Activated CD8-positive, alpha-beta memory T cell treated with anti-CD3 and anti-CD28 coated beads, Interleukin-2, amount 50 U/mL, for 48 hours (primary cell): ENCODE measurements at places on chromosomes 13 and 19.

GRCh38 chr19:32866061-32866460, 3.5 kb downstream of the SLC7A9 start:
- no peak for DNase-seq

DNA sequence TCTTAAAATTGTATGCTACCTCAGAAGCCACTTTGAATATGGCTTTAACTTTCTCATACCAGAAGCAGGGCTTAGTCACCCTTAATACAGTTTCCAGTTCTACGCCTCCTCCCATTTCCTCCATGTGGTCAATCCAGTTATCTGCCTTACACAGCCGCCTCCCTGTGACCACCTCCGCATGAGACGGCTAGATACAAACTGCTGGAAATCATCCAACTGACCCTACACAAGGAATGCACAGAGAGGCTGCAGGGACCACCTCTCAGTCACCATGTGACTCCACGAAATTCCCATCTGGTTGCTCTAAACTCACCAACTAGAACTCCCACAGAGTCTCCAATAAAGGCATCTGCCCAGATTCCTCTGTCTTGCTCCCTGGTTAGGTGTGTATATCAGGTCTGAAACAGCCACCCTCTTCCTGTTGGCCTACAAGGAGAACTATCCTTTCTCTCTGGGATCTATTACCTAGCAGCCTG, 6.8 kb downstream of the ZNF564 start:
- DNase-seq, result no peak

- no peak for DNase-seq
Observed at GRCh38 chr13:69955271-69955670, 152.4 kb upstream of the ATXN8OS start.

DNA sequence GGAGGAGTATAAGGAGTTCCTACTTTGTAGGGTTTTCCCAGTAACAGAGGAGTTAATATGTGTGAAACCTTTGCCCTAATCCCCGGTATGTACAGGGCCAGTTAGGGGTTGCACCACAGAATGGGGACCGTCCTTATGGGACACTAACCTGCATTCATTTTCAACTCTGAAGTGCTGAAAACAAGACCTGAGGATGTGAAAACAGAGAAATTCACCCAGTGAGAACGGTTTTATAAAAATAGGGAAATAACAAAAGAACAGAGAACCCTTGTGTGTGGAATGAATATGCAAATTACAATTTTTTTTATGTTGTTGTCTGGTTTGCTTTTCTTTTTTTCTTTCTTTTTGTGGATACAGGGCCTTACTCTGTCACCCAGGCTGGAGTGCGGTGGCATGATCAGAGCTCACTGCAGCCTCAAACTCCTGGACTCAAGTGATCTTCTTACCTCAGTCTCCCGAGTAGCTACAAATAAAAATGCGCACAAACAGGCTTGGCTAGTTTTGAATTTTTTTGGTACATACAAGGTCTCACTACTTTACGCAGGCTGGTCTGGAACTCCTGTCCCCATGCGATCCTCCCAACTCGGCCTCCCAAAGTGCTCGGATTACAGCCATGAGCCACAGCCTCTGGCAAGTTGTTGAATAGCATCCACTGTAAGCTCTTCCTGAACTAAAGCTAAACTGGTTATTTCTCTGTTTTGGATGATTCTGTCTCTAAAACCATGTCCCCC, 10.6 kb downstream of the CLC start:
- DNase-seq, result no peak

GRCh38 chr13:43200736-43201135, 177.3 kb downstream of the DNAJC15 start:
- no peak for DNase-seq

- no peak for DNase-seq
Observed at GRCh38 chr19:19751846-19752245, 18.9 kb upstream of the ZNF14 start.

DNA sequence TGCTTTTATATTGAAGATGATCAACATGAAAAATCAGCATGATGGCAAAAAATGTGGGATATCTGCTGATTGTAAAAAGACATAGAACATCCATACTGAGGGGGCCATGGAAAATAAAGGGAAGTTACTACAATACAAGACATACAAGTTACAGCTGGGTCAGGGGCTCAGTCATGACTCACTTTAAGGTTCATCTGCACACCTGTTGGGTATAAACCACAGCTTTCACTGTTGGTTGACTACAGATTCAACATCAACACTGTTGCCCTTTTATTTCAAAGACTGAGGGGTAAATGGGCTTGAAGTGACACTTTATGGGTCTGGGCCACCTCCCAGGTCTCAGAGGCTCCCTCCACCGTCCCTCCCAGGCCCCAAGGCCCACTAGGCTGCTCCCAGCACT, 98.1 kb upstream of the IRS2 start:
- DNase-seq, result no peak
